ENCODE measurements at places on chromosomes 5 and 9.

DNA sequence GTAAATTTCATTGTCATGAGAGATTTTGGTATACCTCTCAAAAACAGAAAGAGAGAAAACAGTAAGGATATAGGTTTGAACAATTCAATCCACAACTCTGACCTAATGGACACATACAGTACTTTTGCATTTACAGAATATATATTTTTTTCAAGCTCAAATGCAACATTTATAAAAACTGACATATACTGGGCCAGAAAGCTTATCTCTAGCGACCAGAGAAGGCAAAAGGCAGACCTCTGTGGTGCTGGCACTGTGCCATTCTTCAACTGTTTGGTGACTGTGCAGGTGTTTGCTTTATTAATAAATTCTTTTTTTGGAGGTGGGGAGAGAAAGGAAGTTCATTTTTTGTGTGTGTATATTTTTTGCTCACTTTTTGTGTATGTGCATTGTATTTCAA, 6.0 kb upstream of the PLAC8L1 start:
- DNase-seq: no peak

- DNase-seq: no peak
These were observed 12.5 kb downstream of the ZNF366 start for GRCh38 chr5:72494623-72495124.

DNA sequence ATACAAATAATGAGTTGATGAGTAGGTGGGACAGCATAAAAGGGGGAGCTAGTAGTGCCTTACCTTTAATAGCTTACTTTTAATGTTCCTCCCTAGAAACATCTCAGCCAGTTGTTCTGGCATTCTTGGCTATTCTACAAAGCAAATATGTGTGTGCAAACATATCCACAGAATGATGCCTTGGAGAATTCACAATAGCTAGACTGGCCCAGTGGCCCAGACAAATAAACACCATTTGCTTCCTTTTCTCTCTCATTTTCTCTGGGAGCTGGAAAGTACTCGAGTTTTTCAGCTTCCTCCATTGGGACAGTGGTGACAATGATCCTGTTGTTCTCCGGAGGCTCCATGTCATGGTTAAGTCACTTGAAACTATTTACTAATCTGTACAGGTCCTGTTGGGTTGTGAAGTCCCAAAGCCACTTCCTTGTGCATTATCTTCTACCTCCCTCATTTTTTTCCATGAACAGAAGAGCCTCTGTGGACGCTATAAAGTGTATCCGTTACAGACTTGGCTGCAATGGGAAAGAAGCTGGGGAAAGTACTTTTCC, 122.9 kb downstream of the DMAC1 start:
- DNase-seq: no peak

- DNase-seq: no peak
These were observed 795.7 kb downstream of the MAT2B start for GRCh38 chr5:164301136-164301535.

DNA sequence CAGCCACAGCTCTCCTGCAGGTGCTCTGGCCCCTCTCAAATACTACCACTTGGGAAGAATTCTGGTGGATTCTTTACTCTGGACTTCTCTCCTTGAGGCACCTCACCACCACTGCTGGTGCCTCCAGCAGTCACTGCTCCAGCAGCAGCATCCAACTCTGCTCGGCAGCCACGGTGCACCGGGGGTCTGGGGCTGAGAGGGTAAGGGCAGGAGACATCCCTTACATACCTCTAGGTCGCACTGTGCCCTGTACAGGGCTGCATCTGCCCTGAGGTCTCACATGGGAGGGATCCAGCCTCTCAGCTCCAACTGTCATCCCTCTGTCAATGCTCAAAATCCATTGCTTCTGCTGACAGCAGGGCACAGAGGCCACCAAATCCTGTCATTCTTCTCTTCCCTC, 588.2 kb downstream of the CDK5RAP2 start:
- DNase-seq: no peak

DNA sequence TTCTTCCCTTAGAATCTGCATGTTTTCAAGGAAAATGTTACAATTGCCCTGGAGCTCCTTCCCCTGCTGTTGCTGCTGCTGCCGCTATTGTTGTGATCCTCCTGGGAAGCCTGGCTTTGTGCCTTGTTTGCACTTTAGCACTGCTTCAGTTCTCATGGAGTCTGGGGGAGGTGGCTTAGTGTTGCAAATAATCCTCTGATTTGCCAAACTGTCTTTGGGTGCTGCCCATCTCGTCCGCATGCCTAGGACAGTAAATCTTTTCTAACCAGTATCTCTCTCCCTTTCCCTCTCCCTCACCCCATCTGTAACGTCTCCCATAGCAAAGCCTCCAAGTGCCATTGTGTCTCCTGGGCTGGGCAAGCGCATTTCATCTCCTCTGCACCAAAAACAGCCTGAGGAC, 30.3 kb downstream of the FAM240B start:
- DNase-seq: no peak

GRCh38 chr5:10756549-10756948, 4.5 kb downstream of the DAP start:
- DNase-seq: no peak

- no peak for DNase-seq
These were observed 74.1 kb upstream of the HSPA9 start for GRCh38 chr5:138649316-138649720.

DNA sequence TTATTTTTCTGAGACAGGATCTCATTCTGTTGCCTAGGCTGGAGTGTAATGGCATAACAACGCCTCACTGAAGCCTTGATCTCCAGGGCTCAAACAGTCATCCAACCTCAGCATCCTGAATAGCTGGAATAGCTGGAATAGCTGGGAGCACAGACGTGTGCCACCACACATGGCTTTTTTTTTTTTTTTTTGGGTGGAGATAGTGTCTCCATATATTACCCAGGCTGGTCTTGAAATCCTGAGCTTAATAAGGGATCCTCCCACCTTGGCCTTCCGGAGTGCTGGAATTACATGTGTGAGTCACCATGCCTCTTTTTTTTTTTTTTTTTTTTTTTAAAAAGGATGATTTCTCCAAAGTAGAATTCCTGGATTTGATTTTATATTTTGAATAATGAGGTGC, 60.7 kb downstream of the NSD1 start:
- no peak for DNase-seq

DNA sequence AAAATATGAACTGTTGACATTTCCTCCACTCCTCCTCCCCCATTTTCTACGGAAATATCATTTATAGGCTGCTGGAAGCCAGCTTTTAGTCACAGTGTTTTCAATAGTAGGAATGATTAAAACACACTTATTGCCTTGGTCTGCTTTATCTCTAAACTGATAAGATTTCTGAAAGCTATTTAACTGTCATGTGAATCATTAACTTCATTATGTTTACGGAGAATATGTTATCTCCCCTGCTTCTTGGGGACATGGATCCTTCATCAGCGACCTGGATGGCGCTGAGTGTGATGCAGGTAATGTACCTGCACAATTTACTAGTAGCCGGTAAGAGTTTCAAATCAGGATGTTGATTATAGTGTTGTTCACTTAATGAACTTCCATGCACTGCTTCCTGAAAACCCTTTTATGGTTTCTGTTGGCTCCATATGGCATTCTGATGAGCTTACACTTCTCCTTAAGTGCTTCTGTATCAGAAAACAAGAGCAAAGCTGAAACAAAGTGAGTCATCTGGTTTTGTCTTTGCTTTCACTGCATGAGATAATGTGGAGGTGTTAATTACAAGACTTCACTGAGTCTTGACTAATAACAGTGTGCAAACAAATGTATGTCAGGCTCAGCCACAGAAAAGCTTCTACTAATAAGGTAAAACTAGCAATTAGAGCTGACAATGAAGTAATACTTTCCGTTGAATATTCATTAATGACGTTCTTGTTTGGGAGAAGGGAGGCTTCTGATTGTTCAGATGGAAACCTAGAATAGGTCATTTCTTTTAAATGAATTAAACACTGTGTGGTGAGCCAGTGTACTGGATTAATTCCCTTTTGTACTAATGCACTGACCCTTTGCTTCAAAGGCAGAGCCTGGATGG, 162.4 kb upstream of the ZNF608 start:
- DNase-seq: no peak

DNA sequence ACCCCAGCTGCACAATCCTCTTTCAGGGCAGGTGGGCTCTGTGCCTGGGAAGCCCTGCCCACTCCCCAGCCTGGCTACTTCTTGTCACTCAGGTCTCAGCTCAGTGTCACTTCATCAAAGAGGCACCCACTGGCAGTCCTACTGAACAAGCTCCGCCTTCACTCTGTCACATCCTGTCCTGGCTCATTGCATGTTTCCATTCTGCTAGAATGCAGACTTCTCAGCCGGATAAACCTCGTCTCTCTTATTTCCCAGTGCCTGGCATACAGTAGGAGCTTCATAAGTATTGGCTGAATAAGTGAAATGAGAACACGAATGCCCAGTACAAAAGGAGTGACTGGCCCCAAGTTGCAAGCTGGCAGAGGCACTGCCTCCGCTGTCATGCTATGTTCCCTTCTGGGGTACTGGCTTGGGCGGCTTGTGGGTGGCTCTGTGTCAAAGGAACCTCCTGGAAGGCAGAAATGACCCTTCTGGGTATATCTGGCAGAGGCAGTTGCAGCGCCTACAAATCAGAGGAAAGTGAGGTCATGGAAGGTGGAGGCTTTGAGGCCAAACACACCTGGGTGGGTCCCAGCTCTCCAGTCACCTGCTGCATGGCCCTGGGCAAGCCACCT, 98.3 kb upstream of the PHYKPL start:
- no peak for DNase-seq

GRCh38 chr9:4116723-4117460, 183.0 kb downstream of the GLIS3 start:
- DNase-seq: no peak

- no peak for DNase-seq
These were observed 11.6 kb upstream of the ITGA1 start for GRCh38 chr5:52776116-52776515.

- DNase-seq: no peak
These were observed 108.2 kb downstream of the TTLL11 start for GRCh38 chr9:121984726-121985402.

DNA sequence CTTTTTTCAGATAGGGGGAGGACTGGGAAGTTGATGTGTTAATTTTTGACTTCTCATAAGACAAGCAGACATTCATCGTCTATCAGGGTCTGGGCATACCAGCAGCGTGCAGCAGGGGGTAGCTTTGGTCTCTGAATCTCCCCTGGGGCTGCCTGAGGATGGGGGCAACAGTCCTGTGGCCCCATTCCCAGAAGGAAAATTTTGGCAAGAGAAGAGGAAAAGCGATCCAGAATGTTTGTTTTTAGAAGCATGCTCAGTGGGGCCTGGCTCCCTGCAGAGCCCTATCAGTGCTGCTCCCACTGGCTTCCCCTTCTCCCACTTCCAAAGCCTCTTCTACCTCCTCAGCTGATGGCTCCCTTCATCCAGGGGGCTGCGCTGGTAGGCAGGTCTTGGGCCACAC, 194.8 kb upstream of the IL12B start:
- DNase-seq: no peak

- DNase-seq: no peak
These were observed 88.8 kb downstream of the EGFLAM start for GRCh38 chr5:38347040-38347763.

DNA sequence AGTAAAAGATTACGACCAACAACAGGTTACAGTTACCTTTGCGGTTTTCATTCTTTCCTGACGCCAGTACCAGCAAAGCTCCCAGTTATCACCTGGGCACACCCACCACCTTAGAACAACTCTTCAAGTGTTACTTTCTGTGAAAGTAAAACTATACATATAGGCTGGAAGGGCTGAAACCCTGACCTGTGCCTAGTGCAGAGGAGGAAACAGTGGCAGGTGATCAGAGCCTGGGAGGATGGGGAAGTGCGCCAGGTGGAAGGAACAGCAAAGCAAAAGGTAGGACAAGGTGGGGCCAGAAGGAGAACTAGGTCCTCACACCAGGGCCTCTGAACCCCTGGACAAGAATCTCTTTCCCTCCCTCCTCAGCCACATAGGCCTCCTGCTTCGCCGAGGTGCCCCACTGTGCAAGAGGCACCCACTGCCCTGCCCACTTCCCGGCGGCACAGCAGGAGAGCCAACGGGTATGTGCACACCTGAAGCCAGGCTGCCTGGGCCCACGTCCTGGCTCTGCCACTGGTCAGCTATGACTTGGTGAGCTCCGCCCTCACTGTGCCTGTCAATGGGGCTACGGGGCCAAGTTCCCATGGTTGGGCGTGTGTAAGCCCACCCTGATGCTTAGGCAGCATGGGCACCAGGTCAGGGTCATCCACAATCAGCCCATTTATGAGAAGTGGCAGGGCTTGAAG, 26.9 kb downstream of the BICD2 start:
- DNase-seq: no peak

GRCh38 chr5:169289520-169289919, 11.4 kb downstream of the SLIT3 start:
- DNase-seq: no peak

DNA sequence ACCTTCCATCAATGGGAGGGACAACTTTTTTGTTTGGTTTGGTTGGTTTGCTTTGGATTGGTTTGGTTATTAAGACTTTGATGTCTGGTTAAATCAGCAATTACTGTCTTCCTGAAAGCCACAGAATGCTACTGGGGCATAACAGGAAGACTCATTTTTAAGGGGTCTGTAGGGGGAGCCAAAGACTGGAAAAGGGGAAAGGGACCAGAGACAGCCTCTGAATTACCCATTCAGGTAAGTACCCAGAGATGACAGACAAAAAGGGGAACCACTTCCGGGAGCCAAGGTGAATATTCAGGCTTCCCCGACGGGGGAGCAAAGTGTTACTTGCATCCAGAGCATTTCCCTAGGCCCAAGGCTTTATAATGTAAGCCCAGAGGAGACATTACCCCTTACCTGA, 4.6 kb upstream of the FEM1C start:
- DNase-seq: no peak

DNA sequence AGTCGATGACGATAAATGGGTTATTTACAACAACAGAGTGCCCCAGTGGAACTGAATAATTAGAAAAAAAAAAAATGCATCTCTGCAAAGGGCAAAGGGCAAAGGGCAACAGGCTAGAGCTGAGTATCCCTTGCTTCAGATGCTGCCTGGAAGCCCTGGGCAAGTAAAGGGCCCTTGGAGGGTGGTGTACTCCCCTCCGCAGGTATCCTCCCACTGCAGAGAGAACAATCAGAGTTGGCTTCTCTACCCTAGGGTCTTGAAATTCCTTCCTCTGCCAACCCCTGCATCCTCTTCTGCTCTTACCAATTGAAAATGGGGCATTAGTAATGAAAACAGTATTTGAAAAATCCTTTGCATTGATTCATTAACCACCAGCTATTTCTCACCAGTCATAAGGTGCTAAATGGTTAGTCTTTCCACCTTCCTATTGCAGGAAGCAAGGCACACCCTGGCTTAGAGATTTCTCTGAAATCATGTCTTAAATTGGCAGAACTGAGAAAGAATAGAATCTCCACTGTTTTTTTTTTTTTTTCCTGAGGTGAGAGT, 122.6 kb downstream of the SEMA6A start:
- DNase-seq: no peak

- no peak for DNase-seq
These were observed 14.6 kb downstream of the CLPTM1L start for GRCh38 chr5:1330146-1330846.

GRCh38 chr9:86201474-86202337, 57.8 kb downstream of the C9orf153 start:
- no peak for DNase-seq
